Activated CD8-positive, alpha-beta T cell treated with anti-CD3 and anti-CD28 coated beads, Interleukin-2, amount 10 ng/mL, durations not matched to agents 7 days and 5 days (primary cell): ENCODE measurements at places on chromosomes 6 and 20. TPM values are rescaled to one million over a fixed set of nuclear protein-coding genes. Genes with fewer than 3 reads are reported as not detected.

DNA sequence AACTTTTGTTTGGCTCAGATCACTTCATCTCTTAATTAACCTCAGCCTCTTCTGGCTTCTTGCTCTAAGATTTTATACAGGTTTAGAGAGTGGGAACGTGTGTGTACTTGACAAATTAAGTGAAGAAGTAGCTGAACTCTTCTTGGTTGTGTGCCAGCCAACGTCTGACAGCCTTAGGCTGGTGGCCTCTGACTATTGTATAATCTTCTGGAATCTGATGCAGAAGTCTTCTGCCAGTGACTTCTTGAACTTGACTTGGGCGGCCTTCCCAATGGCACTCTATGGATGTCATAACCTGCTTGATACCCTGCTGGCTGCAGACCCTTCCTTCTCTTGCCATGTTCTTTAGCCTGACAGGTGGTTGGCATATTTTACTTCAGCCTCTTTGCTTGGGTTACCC, 660.5 kb downstream of the DOK5 start:
- H3K36me3 ChIP-seq, result no peaks in the 10 kb centered on the region
- DNase-seq, result no peak
- H3K4me3 ChIP-seq, result no peak overlapping the region
- H3K4me1 ChIP-seq, result no peaks in the 10 kb centered on the region
- H3K27me3 ChIP-seq, result no peaks in the 10 kb centered on the region

GRCh38 chr6:157951828-157952227, 29.8 kb upstream of the SYNJ2 start:
- no peak overlapping the region for H3K4me3 ChIP-seq
- peaks cover 18% of the 10 kb centered on the region for H3K27me3 ChIP-seq
- no peak for DNase-seq
- no peaks in the 10 kb centered on the region for H3K4me1 ChIP-seq
- H3K36me3 ChIP-seq, result no peaks in the 10 kb centered on the region
- no peak overlapping the region for H3K27ac ChIP-seq

- DNase-seq, result no peak
- peaks cover 9% of the 10 kb centered on the region for H3K4me1 ChIP-seq
- peaks cover 2% of the 10 kb centered on the region for H3K27me3 ChIP-seq
- no peak overlapping the region for H3K27ac ChIP-seq
- no peaks in the 10 kb centered on the region for H3K36me3 ChIP-seq
Measured at GRCh38 chr20:24305371-24305770, 164.1 kb upstream of the SYNDIG1 start.

GRCh38 chr20:45235995-45236394, 14.8 kb downstream of the SEMG2 start:
- DNase-seq, result no peak
- no peaks in the 10 kb centered on the region for H3K4me1 ChIP-seq
- no peaks in the 10 kb centered on the region for H3K36me3 ChIP-seq
- H3K4me3 ChIP-seq, result no peak overlapping the region
- H3K27me3 ChIP-seq, result peaks cover 12% of the 10 kb centered on the region
- H3K27ac ChIP-seq, result no peak overlapping the region

ABHD16B gene
- not detected for total RNA-seq

ZNF341 gene
- total RNA-seq, result 4.7 TPM
